ENCODE measurements at places on chromosomes 2 and 18.

DNA sequence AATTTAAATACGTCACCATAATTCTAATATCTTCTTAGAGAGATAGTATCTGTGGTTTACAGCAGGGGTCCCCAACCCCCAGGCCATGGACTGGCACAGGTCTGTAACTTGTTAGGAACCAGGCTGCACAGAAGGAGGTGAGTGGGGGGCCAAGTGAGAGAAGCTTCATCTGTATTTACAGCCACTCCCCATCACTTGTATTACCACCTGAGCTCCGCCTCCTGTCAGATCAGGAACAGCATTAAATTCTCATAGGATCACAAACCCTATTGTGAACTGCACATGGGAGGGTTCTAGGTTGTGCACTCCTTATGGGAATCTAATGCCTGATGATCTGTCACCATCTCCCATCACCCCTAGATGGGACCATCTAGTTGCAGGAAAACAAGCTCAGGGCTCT, 282.6 kb downstream of the ICOS start:
- DNase-seq = no peak

GRCh38 chr2:102224824-102225739, 38.3 kb downstream of the IL1RL2 start:
- DNase-seq = no peak

DNA sequence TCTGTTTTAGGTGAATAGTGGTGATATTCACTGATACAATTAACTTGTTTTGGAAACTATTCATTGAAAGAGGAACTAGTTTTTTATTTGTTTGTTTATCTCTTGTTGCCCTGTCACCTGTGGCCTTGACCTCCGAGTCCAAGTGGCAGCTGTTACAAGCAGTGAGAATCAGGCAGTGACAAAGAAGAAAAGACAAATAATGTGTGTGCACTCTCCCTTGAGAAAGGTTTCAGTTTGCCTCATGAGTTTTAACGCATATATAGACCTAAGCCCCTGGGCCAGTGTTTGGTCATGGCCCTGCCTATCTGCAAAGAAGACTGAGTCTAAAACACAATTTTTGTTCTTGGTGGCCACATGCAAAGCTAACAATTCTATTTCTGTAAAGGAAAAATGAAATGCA, 15.3 kb downstream of the KYNU start:
- DNase-seq = no peak

- DNase-seq = no peak
Measured at GRCh38 chr2:85015653-85016360, 44.8 kb downstream of the KCMF1 start.

DNA sequence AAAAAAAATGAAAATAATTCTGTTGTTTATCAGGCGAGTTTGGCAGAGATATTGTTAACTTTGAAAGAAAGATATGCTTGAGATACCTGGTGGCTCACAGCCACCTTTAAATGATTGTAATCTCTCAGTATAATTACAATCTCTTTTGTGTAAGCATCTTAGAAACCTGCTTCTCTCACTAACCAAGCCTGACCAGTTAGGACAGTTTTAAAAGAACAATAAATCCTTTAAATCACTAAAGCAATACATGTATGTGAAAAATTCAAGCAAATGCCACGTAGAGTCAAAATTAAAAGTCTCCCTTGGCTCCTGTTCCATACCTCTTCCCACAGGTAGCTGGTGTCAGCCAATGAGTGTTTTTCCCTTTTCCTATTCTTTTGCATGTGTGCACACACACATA, 15.7 kb upstream of the SGPP2 start:
- DNase-seq = no peak

DNA sequence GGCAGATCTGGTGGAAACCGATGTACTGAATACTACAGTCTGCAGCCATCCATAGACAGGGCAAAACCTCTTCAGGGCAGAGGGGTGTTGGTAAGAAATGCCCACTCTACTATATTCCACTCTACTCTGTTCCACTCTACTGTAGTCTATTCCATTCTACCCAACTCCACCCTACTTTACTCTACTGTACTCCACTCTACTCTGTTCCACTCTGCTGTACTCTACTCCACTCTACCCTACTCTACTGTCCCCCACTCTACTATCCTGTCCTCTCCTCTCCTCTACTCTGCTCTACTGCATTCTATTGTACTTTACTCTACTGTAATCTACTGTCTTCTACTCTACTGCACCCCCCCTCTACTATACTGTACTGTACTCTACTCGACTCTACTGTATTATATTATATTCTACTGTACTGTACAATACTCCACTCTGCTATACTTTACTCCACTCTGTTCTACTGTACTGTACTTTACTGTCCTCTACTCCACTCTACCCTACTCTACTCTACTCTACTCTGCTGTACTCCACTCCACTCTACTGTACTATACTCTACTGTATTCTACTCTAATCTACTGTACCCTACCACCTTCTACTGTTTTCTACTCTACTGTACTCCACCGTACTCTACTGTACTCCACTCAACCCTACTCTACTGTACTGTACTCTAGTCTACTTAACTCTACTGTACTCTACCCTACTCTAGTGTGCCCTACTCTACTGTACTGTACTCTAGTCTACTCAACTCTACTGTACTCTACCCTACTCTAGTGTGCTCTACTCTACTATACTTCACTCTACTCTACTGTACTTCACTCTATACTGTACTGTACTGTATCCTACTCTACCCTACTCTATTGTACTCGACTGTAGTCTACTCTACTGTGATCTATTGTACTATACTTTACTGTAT, 17.0 kb upstream of the FOXI3 start:
- no peak for DNase-seq

- DNase-seq = no peak
Measured at GRCh38 chr2:203549406-203549805, 14.3 kb upstream of the RAPH1 start.

DNA sequence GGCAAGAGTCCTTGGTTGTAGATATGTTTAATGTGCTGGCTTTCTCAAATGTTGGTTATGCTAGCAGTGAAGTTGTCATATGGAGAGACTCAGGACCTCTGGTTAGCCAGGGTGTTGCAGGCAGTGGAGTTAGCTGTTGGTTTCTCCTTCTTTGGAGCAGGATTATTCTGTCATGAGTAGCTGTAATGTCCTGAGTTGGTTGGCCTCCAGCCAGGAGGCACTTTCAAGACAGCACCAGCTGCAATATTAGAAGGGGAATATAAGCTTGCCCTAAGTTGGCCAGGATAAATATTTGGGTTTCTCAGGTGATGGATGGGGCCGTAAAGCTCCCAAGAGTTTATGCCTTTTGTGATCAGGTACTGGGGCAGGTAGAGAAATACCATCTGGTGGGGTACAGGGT, 65.5 kb downstream of the MSTN start:
- no peak for DNase-seq

- DNase-seq = no peak
Measured at GRCh38 chr18:26864658-26865057, 849 bp downstream of the AQP4 start.

DNA sequence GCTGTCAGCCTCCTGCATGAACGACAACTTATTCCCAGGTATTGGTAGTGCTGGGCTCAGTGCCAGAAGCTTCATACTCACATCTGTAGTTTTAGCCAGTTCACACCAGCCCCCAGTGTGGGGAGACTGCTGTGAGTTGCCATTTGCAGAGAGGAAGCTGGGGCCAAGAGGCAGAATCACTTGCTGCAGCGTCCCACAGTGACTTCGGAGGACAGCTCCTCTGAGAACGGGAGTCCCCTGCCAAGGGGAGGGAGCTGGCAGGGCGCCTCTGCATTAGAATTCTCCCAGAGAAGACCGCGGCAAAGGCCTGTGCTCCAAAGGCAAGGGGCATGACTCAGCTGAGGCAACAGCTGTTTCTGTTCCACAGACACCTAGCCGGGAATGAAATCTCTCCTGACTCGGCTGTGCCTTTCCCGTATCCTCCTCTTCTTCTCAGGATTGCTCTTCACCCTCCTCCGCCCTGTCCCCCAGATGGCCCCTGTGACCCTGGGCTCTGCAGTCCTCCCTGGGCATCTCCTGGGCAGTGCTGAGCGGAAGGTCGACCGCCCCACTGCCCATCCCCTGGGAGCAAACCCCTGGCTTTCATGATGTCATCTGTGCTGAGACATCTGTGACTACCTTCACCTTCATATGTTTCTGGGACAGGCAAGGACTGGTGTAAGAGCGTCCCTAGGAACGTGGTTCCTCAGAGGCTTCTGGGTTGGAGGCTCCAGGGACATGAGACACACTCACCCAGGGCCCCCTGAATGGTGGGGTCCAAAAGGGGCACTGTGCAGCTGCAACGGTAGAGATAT, 18.0 kb downstream of the MAL start:
- DNase-seq = no peak

GRCh38 chr18:25167612-25168410, 184.2 kb downstream of the ZNF521 start:
- no peak for DNase-seq

- DNase-seq = no peak
Measured at GRCh38 chr2:197926673-197927072, 122.3 kb downstream of the PLCL1 start.

GRCh38 chr2:66170744-66171330, 264.1 kb upstream of the MEIS1 start:
- no peak for DNase-seq

GRCh38 chr2:12555012-12555645, 161.6 kb upstream of the TRIB2 start:
- DNase-seq = no peak

GRCh38 chr18:55116863-55117262, 157.6 kb upstream of the CCDC68 start:
- DNase-seq = no peak

DNA sequence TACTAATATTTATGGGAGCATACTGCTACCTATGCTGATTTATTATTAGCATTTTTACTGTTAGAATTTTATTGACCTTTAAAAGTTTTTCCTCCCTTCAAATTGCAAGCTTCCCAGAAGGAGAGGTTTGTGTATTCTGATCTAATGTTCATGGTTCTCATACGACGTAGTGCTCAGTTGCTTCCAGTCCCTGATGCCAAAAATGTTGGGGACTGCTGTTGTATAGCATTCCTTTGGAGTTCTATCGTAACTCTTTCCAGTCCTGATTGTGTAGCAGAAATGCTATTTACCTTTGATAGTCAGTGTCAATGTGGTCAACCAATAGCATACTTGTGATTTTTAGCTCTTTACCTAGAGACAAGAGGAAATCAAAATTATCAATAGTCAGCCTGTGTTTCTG, 69.5 kb upstream of the ZSWIM2 start:
- DNase-seq = no peak

DNA sequence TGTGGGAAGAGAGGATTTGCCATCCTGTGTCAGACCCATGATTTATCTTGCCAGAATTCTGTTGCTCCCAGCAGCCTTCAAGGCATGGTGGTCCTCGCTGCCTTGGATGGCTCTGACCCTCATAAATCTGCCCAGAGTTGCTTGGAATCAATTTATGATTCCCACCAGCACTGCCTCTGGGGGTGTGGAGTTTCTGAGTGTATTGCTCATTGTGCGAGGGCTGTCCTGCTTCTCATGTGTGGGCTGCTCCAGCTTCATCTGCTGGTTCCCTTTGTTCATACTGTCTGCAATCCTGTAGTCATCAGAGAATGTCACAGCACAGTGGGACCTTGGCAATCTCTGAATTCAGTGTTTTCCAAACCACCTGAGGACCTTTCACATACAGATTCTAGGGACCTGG, 139.8 kb downstream of the CLIP4 start:
- no peak for DNase-seq

- no peak for DNase-seq
Measured at GRCh38 chr2:131044075-131044756, 49.0 kb downstream of the FAM168B start.

- DNase-seq = no peak
Measured at GRCh38 chr2:24613154-24613814, 122.2 kb downstream of the NCOA1 start.

- DNase-seq = no peak
Measured at GRCh38 chr2:12463189-12463588, 253.5 kb upstream of the TRIB2 start.

GRCh38 chr2:155696571-155696970, 636.0 kb downstream of the NR4A2 start:
- DNase-seq = no peak

DNA sequence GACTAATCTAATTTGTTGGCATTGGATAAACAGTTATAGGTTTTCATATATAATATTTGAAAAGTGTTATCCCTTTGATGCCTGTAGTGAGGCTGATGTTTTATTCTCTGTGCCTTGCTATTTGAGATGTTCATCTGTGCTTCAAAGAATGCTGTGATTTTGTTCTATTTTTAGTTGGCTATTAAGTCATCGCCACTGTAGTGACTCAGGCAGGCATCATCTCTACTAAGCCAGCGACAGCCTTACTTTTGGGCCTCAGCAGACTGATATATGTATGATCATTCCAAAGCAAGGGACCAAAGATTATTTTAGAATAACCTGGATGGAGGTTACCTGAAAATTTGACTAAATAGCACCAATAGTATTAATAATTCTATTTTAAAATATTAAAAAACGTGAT, 1674.5 kb upstream of the NXPH2 start:
- DNase-seq = peak; percentile 6

GRCh38 chr2:226915846-226916360, 80.0 kb downstream of the RHBDD1 start:
- no peak for DNase-seq

DNA sequence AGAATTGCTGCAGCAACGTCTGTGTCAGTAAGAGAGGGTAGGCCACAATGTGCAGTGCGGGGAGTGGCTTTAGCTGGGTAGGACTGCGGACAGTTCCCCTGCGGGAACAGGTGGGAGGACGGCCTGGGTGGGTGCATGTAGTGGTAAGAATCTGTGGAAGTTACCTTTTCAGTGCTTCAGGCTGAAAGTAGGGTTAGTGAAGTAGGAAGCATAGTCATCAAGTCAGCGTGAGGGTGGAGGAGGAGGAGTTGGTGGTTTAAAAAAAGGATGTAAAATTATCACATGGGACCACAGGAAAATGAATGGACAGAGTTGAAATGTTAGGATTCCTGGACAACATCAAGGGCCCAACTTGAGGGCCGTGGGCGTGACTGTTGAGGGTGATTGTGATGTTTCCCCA, 13.2 kb downstream of the CEP192 start:
- DNase-seq = no peak

GRCh38 chr2:74548900-74549826, 4.6 kb downstream of the LOXL3 start:
- no peak for DNase-seq

DNA sequence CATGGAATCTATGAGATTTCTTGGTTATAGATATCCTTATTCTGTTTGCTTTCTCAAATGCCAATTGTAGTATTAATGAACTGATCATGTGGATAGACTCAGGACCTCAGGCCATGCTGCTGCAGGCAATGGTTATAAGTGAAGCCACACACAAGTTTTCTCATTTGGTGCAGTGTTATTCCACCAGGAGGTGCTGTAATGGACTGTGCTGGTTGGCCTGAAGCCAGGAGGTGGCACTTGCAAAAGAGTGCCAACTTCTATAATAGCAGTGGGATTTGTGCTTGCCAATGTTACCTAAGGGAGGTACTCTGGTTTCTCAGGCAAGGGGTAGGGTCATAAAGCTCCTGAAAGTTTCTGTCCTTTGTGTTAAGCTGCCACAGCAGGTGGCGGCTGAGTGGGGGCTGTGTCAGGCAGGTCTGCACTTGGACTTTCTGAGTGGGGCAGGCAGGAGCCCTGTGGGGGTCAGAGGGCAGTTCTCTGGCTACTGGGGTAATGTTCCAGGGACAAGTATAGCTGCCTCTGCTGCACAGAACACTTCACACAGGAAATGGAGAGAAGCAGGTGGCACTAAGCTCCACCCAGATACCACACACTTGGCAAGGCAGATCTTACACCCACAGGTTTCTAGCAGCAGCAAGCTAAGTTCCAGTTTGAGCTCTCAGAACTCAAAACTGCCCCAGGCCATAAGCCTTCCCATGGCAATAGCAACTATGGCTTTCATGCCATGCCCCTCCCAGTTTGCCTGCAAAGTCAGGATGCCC, 352.6 kb upstream of the CWC22 start:
- no peak for DNase-seq

Measured in SW 1271 (cell line).